ENCODE measurements at places on chromosomes 6 and 20.

- DNase-seq: no peak
These were observed 3.9 kb upstream of the CNPY3 start for GRCh38 chr6:42925248-42925857.

GRCh38 chr20:53550280-53551187 is 43.1 kb downstream of the ZNF217 start:
- no peak for DNase-seq

- no peak for DNase-seq
These were observed 119.9 kb upstream of the CST7 start for GRCh38 chr20:24828992-24829648.

GRCh38 chr6:125156496-125156895 is 2.9 kb downstream of the TPD52L1 start:
- no peak for DNase-seq

- DNase-seq: no peak
These were observed 68.5 kb downstream of the DNAH8 start for GRCh38 chr6:38783443-38784228.

GRCh38 chr6:7615611-7616383 is 25.8 kb downstream of the SNRNP48 start:
- DNase-seq: peak; percentile 71

DNA sequence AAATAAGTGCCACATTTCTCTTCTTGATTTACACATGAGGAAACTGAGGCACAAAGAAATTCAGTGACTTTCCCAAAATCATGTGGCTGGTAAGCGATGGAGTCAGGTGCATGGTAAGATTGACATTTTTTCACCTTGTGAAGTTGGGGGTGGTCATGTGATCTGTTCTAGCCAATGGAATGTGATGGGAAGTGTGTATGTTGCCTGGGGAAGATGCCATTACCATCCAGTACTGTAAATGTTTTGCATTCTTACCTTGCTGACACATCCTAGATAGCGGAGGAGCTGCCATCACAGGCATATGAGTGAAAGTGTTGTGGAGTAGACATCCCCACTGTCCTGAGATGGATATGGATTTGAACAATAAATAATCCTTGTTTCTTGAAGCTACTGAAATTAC is 499.6 kb upstream of the SULF2 start:
- DNase-seq: no peak

DNA sequence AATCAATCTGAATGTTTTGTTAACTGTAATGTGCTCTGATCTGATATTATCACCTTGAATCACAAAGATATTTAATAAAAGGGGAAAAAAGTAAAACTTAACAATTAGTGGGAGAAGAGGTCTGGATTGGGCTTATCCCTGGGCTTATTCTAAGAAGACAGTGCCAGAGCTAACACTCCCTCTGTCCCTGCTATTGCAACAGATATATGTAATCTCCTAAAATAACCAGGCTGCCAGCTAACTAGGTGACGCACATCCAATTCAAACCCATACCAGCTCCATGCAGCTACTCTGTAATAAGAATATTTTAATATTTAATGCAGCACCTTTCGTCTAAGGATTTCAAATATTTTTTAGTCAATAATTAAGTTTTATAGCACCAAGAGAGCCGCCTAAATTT is 330.1 kb upstream of the MARCKS start:
- DNase-seq: no peak

DNA sequence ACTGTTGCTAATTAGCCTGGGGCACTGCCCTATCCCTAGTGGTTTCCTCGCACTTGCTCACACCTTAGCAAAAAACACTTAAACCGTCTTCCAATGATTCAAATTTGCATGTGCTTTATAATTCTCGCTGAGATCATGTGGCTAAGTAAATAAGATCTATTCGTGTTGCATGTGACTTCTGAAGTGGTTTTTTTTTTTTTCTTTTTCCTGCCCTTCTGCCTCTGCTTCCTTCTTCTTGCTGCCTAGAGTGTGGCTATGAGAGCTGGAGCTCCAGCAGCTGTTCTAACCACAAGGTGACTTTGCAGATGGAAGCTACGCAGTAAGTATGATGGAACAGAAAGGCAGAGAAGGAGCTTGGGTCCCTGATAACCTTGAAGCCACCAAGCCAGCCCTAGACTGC is 36.5 kb downstream of the SULF2 start:
- no peak for DNase-seq

DNA sequence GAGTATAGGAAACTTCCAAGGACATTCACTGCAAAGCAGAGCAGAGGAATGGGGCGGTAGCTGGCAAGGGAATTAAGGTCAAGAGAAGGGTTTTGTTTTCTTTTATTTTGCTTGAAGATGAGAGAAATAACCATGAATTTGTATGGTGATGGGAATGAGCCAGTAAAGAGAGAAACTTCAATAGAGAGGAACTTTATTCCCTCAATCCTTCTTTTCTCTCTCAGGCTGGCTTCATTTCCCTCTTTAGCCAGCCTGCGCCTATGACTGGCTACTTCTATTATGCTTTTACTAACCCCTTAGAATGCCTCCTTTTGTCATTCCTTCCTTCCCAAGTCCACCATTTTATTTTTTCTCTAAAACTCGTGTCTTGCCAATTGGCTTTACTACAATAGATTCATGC is 101.4 kb upstream of the CEP85L start:
- DNase-seq: no peak

- no peak for DNase-seq
These were observed 17.4 kb downstream of the BMP7 start for GRCh38 chr20:57249073-57249472.

- DNase-seq: peak; percentile 24
These were observed 45.7 kb downstream of the OR2B2 start for GRCh38 chr6:27866357-27867050.

DNA sequence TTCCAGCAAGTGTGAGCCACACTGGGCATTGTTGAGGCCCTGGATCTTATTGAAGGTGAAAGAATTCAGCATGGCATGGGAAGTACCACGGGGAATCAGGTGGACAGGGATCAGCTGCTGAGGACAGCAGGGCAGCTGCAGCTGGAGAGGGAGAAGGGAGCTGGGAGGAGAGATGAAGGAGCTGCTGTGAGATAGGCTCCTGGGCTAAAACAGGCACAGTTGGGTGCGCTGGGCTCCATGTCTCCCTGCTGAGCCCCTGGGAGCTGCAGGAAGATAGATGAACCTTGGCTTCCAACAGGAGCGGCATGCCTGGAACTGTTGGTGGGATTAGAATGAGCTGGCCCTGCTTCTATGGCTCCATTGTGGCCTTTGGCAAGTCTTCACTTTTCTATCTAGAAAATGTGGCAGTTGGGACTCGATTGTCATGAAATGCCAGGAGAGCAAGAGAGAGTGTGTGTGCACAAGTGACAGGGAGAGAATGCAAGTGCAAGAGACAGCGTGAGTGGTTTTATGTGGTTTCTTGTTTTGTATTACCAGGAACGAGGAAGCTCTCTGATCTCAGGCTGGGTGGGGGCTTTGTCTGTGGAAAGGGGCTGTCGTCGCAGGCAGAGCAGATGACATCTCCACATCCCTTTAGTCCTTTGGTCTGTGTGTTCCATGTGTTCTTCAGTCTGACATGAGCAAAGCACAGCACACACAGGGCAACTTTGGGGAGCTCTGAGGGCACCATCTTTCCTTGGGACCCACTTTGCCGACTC is 20.4 kb downstream of the SNPH start:
- DNase-seq: no peak

- DNase-seq: no peak
These were observed 19.8 kb upstream of the RGS17 start for GRCh38 chr6:153150752-153151440.

DNA sequence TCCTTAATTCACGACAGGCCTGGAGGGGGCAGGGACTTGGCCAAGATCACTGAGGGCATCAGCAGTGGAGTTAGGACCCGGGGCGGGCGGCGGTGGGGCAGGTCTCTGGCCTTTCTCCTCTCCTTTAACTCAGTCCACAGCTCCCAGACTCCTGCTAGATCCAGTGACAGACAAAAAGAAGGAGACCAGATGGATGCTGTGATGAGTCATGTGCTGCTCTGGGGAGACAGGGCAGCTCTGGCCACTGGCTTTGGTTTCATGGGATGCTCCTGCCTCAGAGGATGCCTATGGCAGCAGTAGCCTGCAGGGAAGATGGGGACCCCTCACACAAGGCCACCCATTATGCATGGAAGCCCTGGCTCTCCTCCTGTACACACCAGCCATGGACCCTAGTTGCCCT is 20.5 kb downstream of the EPB41L1 start:
- DNase-seq: peak; percentile 63

- peak; percentile 16 for DNase-seq
These were observed 61.7 kb upstream of the NUP153 start for GRCh38 chr6:17768388-17768787.

DNA sequence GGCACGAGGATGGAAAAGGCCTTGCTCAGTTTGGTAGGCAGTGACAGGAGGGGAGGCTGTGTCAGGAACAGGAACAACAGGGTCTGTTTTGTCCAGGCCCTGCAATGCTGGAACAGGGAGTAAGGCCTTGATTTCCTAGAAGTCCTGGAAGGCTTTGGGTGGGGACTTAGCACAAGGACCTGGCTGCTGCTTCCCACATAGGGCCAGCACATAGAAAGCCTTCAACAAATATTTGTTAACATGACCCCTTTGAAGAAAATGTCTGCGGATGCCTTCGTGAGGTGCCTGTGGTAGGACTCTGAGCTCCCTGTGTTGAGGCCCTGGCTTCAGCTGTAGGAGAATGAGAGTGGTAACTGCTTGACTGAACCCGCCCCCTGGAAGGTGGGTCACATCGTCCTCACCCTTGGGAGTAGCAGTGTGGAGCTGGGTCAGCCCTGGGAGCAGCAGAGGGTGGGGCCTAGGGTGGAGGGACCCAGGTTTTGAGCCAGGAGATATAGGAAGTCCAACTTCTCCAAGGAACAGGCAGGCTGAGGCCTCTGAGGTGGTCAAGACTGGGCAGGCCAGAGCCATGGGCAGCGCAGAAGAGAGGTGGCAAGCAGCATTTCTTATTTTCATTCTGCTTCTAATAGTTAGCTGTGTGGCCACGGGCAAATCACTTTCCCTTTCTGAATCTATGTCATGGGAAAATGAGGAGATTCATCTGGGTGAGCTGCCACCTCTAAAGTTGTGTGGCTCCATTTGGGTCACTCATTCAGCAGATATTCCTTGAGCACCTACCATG is 50.0 kb downstream of the CNBD2 start:
- no peak for DNase-seq

- no peak for DNase-seq
These were observed 5.2 kb downstream of the TOX2 start for GRCh38 chr20:43919686-43920403.

DNA sequence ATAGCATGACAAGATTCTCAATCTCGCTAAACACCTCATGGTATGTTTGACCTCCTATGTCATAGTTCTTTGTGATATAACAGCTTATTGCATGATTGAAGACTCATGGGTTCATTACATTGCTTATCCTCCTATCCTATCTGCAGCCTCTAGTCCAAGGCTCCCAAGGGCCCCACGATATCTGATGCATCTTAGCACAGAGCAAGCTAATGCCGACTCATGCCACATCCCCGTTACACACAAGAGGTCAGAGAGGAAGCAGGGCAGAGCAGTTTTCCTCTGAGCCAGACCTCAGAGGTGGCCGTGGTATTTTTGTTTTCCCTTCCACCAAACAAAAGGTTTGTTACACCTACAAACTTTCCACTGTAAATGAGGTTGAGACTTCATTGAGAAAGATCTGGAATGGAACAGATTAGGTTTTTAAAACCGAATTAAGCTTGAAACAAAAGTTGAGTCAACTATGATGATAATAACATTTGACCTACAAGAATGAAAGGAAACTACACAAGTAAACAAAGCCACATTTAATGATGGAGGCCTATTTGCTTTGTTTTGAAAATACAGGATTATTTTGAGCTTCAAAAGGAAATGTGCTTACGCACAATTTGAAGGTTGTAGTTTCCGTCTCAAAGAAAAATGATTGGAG is 133.9 kb upstream of the MYLIP start:
- no peak for DNase-seq

- DNase-seq: no peak
These were observed 1.3 kb upstream of the HLA-A start for GRCh38 chr6:29941016-29941415.

GRCh38 chr6:130520221-130520620 is 154.4 kb downstream of the TMEM200A start:
- DNase-seq: peak; percentile 21

DNA sequence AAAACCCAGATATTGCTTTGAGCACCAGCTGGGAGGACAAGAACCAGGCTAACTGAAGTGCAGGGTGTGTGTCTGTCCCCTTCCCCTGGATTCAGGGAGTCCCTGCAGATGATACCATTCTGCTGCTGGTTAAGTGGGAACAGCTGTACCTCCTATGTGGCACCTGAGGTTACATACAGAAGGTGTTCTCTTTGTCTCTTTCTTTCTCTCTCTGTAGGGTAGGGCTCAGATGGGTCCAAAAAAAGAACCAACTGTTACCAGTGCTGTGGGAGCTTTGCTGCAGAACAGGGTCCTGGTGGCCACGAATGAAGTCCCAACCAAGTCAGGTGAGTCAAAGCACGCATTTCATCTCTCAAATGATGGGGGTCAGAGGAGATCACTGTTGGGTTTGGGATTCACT is 38.6 kb downstream of the ZC2HC1B start:
- no peak for DNase-seq

DNA sequence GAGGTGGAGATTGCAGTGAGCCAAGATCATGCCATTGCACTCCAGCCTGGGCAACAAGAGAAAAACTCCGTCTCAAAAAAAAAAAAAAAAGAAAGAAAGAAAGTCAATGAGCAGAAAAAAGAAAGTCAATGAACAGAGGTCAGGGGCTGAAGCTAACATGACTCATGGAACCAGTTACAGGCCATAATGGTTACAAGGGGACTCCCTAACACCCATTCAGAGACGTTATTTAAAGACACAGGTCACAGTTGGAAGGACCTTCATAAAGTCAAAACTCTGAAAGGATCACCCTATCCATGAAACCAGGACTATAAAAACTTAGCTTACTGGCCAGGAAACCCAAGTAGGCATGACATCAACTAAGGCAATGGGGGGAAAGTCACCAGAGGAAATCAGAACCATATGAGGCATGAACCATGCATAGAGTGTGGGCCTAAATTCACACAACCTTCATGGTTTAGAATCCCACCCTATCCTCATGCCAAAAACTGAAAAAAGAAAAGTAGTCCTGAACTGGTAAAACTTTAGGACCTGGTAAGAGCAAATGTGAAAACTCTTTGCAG is 18.2 kb downstream of the FBXL4 start:
- peak; percentile 14 for DNase-seq

GRCh38 chr6:166751051-166751595 is 124.1 kb upstream of the RPS6KA2 start:
- no peak for DNase-seq

- no peak for DNase-seq
These were observed 265.4 kb upstream of the RNF24 start for GRCh38 chr20:4280731-4281130.

Measured in GM03348 (cell line).